ENCODE measurements at places on chromosomes 7 and 10. TPM values are rescaled to one million over a fixed set of nuclear protein-coding genes. Genes with fewer than 3 reads are reported as not detected.
A peak's percentile ranks its signal among the peaks of the same experiment; 100 is the strongest.

Gene CRHR2
- total RNA-seq: 0.07 TPM

Gene AKR1D1
- 0.31 TPM for total RNA-seq

Gene ANKRD61
- total RNA-seq: not detected

Gene EBLN1
- total RNA-seq: not detected

Gene NCF1
- total RNA-seq: 0.33 TPM

Gene NKX1-2
- 15.3 TPM for total RNA-seq

Gene ABCF2
- 70.5 TPM for total RNA-seq

Gene CARD11
- 20.0 TPM for total RNA-seq

Gene MOGAT3
- total RNA-seq: 0.15 TPM

Gene ITIH2
- total RNA-seq: not detected

Gene DENND2A
- total RNA-seq: 8.2 TPM

GRCh38 chr10:128837478-128837877 is 629.6 kb upstream of the MGMT start:
- no peak for DNase-seq
- H3K27ac ChIP-seq: no peak overlapping the region
- H3K4me1 ChIP-seq: no peaks in the 10 kb centered on the region
- no peak overlapping the region for H3K4me3 ChIP-seq

DNA sequence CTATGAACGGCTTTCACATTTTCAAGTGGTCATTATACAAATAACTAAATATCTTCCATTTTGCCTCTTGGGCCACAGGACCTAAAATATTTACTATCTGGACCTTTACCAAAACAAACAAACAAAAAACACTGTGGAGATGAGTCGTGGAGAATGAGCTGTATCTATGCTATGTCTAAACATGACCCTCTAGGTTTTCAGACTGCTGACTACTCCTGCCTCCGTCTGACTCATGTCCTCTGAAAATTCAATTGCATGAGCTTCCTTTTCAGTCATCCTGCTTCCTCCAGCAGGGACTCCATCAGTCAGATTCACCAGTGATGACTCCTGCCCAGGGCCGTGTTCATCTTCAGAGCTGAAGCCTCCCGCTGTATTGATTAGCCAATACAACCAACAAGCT is 96.8 kb downstream of the COL28A1 start:
- H3K36me3 ChIP-seq: no peaks in the 10 kb centered on the region
- no peaks in the 10 kb centered on the region for H3K4me1 ChIP-seq
- no peak overlapping the region for H3K4me3 ChIP-seq
- no peak overlapping the region for H3K27ac ChIP-seq
- no peaks in the 10 kb centered on the region for H3K27me3 ChIP-seq

DNA sequence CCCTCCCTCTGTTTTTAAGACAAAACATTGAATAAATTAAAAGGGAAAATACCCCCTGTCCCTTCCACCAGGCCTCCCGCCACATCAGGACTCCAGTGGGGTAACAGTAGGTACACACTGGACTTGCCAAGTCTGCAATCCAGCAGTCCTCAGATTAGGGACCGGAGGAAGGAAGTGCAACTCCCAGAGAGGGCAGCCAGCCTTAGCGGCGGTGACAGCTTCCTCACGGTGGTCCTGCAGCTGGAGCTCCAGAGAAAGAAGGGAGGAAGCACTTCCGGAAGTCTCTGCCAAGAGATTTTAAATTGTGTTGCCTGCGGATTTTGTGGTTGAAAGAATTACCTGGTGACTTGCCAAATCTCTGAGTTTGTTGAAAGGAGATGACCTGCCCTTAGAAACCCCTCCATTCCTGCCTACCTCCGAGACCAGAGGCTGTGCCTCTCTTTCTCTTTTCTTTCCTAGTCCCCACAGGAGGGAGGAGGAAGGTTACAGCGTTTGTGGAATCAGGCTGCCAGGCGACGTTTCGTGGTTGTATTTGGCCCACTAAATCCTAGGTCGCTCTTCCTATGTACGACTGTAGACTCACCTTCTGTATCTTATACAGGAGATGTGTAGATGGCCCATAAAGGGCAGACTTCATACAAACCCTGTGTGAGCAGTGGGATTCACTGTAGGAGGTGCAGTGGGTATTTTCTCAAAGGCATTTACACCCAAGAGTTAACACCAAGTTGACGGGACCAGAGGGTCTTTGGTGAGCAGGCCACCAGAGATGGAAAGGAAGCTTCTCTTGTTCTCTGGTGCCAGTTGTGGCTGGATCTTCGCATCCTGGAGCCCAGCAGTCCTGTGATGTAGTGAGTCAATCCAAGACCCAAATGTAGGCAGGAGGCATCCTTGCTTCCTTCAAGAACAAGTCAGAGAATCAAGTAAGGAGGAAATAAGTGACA is 77.9 kb downstream of the INSIG1 start:
- no peaks in the 10 kb centered on the region for H3K4me1 ChIP-seq
- DNase-seq: peak; percentile 62
- peak overlapping the region; percentile 50 for H3K4me3 ChIP-seq
- H3K36me3 ChIP-seq: no peaks in the 10 kb centered on the region

DNA sequence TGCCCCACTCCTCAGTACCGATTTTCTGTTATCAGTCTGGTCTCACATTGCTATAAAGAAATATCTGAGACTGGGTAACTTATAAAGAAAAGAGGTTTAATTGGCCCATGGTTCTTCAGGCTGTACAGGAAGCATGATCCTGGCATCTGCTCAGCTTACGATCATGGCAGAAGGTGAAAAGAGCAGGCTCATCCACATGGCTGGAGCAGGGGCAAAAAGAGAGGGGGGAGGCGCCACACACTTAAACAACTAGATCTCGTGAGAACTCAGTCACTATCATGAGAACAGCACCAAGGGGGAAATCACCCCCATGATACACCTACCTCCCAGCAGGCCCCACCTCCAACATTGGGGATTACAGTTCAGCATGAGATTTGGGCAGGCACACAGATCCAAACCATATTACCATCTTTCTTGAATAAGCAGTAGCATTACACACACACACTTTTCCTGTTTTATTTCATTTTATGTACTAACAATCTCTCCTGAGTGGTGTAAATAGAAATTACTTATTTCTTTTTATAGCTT is 53.3 kb downstream of the TRIM24 start:
- H3K4me1 ChIP-seq: no peaks in the 10 kb centered on the region
- no peak overlapping the region for H3K4me3 ChIP-seq
- no peak for DNase-seq
- H3K27me3 ChIP-seq: no peaks in the 10 kb centered on the region

GRCh38 chr7:38883706-38884105 is 25.3 kb downstream of the VPS41 start:
- DNase-seq: no peak
- no peaks in the 10 kb centered on the region for H3K4me1 ChIP-seq
- H3K27me3 ChIP-seq: no peaks in the 10 kb centered on the region
- H3K27ac ChIP-seq: no peak overlapping the region

- H3K27me3 ChIP-seq: no peaks in the 10 kb centered on the region
- H3K4me1 ChIP-seq: peaks cover 4% of the 10 kb centered on the region
- H3K27ac ChIP-seq: no peak overlapping the region
Measured at GRCh38 chr7:54877683-54878082, 118.7 kb upstream of the SEC61G start.

DNA sequence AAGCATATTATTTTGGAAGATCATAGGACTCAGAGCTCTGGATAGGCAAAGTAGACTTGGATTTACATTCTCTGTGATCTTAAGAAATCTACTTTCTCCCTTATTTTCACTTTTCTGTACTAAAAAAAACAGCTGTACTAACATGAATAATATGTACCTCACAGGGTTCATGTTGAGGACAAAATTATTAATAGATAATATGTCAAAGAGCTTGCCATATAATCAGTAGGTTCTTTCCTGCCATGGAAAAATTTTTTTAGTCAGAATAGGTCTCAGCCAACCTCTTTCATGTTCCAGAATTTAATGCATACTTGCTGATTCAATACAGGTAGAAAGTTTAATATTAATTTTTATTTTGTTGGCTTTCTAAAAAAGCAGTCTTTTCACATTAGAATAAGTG is 780.3 kb upstream of the C7orf33 start:
- DNase-seq: no peak
- H3K4me3 ChIP-seq: no peak overlapping the region
- H3K27me3 ChIP-seq: no peaks in the 10 kb centered on the region
- no peak overlapping the region for H3K27ac ChIP-seq
- no peaks in the 10 kb centered on the region for H3K36me3 ChIP-seq

DNA sequence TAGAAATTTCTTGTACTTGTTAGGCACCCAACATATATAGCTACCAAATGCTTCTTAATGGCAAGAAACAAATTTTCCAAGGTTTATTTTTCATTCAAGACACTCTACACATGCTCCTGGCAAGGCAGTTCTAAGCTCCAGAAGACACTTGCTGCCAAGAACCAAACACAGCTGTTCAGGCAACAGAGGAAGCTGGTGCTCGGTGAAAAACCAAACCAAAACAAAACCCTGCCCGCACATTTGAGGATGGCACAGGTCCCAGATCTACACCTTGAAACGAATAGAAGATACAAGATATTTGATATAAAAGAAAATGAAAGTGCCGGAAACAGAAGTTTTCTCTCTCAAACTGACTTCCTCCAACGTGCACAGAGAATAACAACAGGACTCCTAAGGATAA is 4.9 kb upstream of the DNTT start:
- H3K27ac ChIP-seq: no peak overlapping the region
- no peaks in the 10 kb centered on the region for H3K4me1 ChIP-seq
- no peak overlapping the region for H3K4me3 ChIP-seq
- no peak for DNase-seq

- no peaks in the 10 kb centered on the region for H3K36me3 ChIP-seq
- H3K27me3 ChIP-seq: no peaks in the 10 kb centered on the region
- no peak overlapping the region for H3K27ac ChIP-seq
- H3K4me3 ChIP-seq: no peak overlapping the region
Measured at GRCh38 chr7:549066-549890, 29.6 kb upstream of the PDGFA start.

GRCh38 chr10:10911035-10911434 is 106.6 kb upstream of the CELF2 start:
- no peaks in the 10 kb centered on the region for H3K4me1 ChIP-seq
- H3K36me3 ChIP-seq: no peaks in the 10 kb centered on the region
- H3K27ac ChIP-seq: no peak overlapping the region
- H3K27me3 ChIP-seq: no peaks in the 10 kb centered on the region

GRCh38 chr10:29926693-29927048 is 132.7 kb downstream of the JCAD start:
- DNase-seq: no peak
- no peak overlapping the region for H3K27ac ChIP-seq
- no peaks in the 10 kb centered on the region for H3K27me3 ChIP-seq

- no peak for DNase-seq
- no peak overlapping the region for H3K4me3 ChIP-seq
- H3K4me1 ChIP-seq: no peaks in the 10 kb centered on the region
Measured at GRCh38 chr7:40331915-40332314, 197.1 kb downstream of the SUGCT start.

- H3K27ac ChIP-seq: no peak overlapping the region
- peaks cover 6% of the 10 kb centered on the region for H3K4me1 ChIP-seq
- H3K36me3 ChIP-seq: no peaks in the 10 kb centered on the region
- peak; percentile 51 for DNase-seq
- no peaks in the 10 kb centered on the region for H3K27me3 ChIP-seq
Measured at GRCh38 chr7:47724335-47724982, 142.5 kb upstream of the TNS3 start.

DNA sequence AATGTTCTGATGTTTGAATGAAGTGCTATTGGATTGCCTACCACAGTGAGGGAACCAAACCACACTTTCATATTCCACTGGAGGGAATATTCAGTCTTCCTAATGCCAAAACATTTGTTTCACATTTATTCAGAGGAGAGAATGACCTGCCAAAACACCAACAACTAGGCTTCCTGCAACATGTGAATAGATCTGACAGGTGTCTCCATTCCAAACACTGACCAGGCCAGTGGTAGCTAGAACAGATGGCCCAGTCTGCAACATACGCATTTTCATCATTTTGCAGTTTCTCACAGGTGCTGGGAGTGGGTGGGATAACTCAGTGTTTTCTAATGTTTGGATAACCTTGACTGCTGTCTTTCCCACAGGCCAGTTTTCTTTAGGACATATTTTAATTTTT is 110.0 kb downstream of the RELN start:
- no peak overlapping the region for H3K27ac ChIP-seq
- no peaks in the 10 kb centered on the region for H3K4me1 ChIP-seq
- H3K4me3 ChIP-seq: no peak overlapping the region
- no peaks in the 10 kb centered on the region for H3K36me3 ChIP-seq
- DNase-seq: no peak

- no peak overlapping the region for H3K27ac ChIP-seq
- DNase-seq: no peak
- H3K27me3 ChIP-seq: no peaks in the 10 kb centered on the region
- no peaks in the 10 kb centered on the region for H3K4me1 ChIP-seq
- peaks cover 4% of the 10 kb centered on the region for H3K36me3 ChIP-seq
Measured at GRCh38 chr7:16609842-16610450, 35.6 kb downstream of the ANKMY2 start.

DNA sequence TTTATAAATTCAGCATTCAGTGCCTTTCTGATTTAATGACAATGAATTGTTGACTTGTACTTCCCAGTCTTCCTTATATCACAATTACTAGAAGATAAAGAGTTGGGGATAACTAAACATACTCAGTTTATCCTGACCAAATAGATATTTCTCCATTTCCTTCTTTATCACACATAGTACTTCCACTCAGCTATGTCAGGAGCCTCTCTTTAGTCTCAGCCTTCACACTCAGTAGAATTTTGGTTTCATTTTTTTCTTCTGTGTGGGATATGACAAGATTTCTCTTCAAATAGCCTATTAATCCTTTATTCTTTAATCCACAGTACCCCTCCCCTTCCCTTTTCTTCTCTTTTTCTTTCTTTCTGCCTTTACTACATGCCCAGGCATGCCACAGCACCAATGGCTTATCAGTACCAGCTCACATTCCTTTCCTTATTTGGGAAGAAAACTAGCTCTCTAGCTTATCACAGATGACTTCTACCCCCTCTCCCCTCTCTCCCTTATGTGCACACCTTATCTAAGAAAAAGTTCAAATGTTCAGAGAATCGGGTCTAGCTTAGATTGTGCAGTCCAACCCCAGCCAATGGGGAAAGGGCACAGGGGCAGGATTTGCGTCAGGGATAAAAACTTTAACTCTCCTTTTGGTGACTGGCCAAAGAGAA is 109.0 kb downstream of the PHF14 start:
- H3K36me3 ChIP-seq: peaks cover 10% of the 10 kb centered on the region
- H3K27me3 ChIP-seq: no peaks in the 10 kb centered on the region
- DNase-seq: peak; percentile 31
- no peaks in the 10 kb centered on the region for H3K4me1 ChIP-seq
- H3K4me3 ChIP-seq: no peak overlapping the region

- no peaks in the 10 kb centered on the region for H3K36me3 ChIP-seq
- H3K4me3 ChIP-seq: no peak overlapping the region
- no peak for DNase-seq
- no peak overlapping the region for H3K27ac ChIP-seq
Measured at GRCh38 chr10:116504786-116505185, 40.9 kb upstream of the PNLIP start.

- H3K27me3 ChIP-seq: no peaks in the 10 kb centered on the region
- H3K4me1 ChIP-seq: no peaks in the 10 kb centered on the region
- DNase-seq: no peak
- H3K4me3 ChIP-seq: no peak overlapping the region
Measured at GRCh38 chr7:37344886-37345579, 103.6 kb downstream of the ELMO1 start.

GRCh38 chr10:124250506-124250905 is 157.1 kb upstream of the CHST15 start:
- H3K36me3 ChIP-seq: no peaks in the 10 kb centered on the region
- H3K27ac ChIP-seq: no peak overlapping the region
- no peak overlapping the region for H3K4me3 ChIP-seq
- no peaks in the 10 kb centered on the region for H3K27me3 ChIP-seq
